Sigmoid colon (tissue), 7 donors: ENCODE measurements at places on chromosomes 2 and 18.

GRCh38 chr18:71797554-71797953, 746.6 kb downstream of the CBLN2 start:
- DNase-seq, result no peak

GRCh38 chr2:111946294-111947114, 48.1 kb downstream of the MERTK start:
- DNase-seq, result peak; percentile 76

- DNase-seq, result no peak
These were observed 343.1 kb downstream of the CBLN2 start for GRCh38 chr18:72201032-72201431.

DNA sequence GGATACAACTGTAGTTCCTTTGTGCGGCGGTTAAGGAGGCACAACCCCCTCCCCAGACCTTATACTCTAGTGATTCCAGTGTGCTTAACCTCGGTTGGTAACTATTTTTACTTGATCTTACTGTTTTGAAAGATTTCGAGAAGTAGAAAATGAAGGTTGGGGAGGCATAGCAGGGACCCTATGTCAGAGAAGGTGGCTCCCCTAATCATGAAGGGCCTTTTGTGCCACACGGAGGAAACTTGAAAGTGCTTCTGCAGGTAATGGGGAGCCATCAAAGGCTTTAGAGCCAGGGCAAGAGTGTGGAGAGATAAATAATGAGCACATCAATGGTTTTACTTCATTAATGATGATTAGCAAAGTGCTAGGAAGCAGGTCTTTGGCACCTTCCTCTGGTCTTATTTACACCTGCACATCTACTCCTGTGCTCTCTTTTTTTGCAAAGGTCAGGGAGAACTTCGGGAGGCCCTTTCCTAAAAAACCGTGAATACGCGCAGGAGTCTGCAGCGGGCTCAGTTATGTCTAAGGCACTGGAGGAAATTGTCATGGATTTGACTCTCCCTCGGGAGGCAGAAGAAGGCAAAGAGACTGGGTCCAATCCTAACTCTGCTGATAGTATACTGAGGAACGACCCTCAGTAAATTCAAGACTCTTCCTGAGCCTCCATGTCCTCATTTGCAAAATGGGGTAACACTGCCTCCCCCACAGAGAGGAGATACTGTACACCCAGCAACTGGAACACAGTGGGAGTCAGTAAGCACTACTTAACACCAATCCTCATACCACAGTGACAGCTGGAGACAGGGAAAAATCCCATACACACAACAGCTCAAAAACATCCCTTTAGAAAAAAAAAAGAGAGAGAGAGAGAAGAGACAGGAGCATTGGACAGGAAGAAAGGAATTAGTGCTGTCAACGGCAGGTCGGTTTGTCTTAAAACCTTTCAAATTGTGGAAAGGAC, 81.6 kb downstream of the DDX1 start:
- no peak for DNase-seq

- no peak for DNase-seq
These were observed 257.7 kb downstream of the PTGR3 start for GRCh38 chr18:74951165-74951760.

GRCh38 chr18:62757399-62758010, 42.2 kb downstream of the PHLPP1 start:
- no peak for DNase-seq

DNA sequence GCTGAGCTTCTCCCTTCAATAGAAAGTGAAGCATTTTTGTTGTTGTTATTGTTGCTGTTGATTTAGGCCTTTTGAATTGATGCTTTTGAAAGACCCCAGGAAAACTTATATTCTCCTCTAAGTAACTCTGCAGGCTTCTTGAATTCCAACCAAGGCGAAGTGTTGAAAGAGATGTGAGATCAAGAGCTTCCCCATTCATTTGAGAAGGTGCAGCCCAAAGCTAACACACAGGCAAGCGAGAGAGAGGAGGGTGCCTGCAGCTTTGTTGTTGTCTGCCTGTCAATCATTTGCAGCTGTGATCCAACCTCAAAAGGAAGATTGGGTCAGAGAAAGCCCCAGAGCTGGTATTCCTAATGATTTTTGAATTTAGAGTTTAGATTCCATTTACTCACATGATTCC, 963.6 kb upstream of the CNTNAP5 start:
- DNase-seq, result no peak

GRCh38 chr2:120167272-120167671, 55.9 kb downstream of the TMEM185B start:
- DNase-seq, result no peak

DNA sequence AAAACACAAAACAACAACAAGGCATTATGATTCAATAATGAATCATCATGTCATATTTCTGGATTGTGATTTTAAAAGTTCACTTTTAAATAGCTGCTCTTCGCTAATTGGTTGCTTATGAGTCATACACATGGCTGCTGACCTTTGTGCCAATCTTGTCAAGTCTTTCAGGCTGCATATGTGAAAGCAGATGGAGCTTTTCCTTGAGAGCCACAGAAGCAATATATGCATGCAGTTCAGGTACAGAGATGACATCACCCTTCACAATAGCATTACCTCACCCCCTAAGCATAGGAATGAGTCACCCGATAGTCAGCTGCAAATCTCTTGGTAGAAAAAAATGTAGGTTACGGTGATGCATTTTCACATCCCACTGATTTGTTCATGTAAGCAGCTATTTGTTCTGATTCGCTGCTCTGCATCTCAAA, 27.2 kb downstream of the EIF2AK3 start:
- no peak for DNase-seq

DNA sequence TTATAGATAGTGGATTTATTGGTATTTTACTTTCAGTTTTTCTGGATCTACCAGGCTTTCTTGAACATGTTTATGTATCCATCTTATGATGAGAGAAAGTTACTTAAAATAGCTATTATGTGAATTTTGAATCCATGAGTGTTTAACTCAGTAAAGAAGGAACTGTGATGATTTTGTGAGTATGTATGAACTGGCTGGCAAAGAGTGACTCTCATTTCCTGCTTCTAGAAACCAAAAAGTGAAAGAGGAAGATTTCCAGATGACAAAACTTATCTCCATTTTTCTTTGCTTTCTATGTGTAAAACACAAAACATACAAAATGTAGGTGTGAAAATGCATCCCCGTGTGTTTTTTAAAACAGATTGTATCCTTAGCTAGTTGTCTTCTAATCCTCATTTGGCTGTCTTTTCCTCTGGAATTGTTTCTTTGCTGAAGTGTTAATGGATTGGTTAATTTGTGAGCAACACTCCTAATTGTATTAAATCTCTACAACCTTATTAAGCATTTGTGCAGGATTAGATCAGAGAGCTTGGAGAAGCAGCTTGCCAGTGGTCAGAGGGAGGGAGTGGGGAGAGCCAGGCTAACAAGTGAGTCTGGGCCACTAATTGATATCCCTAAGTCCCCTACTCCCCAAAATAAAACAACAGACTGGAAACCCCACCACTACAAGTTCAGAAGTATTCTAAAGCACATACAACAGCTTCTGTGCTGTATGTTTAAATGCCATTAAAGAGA, 23.9 kb downstream of the PTPRM start:
- no peak for DNase-seq

GRCh38 chr2:65329525-65329924, 101.9 kb downstream of the ACTR2 start:
- DNase-seq, result no peak

DNA sequence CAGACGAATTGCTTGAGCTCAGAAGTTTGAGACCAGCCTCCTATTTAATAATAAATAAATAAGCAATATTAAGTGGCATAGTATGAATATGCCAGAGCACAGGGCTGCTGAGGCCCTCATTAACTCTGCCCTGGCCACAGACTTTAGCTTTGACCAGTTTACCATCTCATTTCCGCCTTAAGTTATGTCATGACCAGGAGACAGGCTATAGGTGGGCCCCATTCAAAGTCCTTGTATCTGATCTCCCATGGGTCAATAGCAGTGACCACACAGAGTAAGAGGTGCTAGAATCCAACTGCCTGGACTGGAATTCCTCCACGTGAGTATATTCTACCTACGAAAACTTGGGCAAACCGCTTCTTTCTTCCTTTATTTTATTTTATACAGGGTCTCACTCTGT, 13.4 kb upstream of the ASXL2 start:
- DNase-seq, result no peak

GRCh38 chr18:13625355-13625754, 101.0 kb downstream of the FAM210A start:
- DNase-seq, result no peak
